MM.1S (cell line): ENCODE measurements at places on chromosomes 2 and 18.
A peak's percentile ranks its signal among the peaks of the same experiment; 100 is the strongest.

DNA sequence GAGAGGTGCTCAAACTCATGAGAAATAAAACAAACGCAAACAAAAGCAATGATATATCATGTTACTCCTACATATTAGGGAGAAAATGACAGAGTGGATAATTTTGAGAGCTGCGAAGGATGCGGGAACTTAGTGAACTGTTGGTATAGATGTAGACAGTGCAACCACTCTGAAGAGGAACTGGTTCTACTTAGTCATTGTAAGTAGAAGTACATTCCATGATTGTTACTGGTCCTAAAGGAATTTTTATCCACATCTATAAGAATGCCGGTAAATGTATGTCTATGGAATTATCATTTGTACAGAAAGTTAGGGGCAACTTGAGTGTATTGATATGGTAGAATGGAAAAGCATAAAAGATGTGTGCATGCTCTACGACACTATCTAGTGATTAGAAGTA, 1238.4 kb downstream of the LRP1B start:
- no peak for DNase-seq

- DNase-seq: no peak
These were observed 237.5 kb downstream of the TWIST2 start for GRCh38 chr2:239085201-239085992.

GRCh38 chr18:78972385-78972918, 7.2 kb upstream of the SALL3 start:
- DNase-seq: no peak

DNA sequence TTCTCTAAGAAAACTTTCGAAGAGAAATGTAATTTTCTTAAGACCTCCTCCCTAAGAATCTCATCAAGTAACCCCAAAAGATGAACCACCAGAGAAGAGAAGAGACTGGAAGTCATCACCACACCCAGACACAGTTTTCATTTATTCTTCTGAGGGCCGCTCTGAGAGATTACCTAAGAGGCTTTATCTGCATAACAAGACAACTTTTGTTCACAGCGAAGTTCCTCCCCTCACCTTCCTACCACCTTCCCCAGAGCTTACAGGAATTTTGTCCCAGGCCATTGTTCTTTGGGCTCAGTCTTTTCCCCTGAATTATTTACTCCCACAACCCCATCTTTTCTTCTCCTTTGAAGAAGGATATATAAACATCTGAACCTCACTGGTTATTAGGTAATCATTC, 92.8 kb downstream of the AKAIN1 start:
- no peak for DNase-seq

DNA sequence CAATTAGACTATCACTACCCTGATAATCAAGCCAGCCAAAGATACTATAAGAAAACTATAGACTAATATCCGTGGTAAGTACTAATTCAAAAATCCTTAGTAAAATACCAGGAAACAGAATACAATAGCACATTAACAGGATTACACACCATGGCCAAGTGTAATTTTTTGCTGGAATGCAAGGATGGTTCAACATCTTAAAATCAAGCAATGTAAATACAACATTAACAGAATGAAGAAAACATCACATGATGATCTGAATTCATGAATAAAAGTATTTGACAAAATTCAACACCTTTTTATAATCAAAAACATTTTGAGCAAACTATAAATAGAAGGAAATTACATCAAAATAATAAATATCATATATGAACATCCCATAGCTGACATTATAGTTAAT, 350.7 kb upstream of the LRRTM1 start:
- no peak for DNase-seq

- no peak for DNase-seq
These were observed 43.4 kb downstream of the RNF144A start for GRCh38 chr2:6960659-6961058.

GRCh38 chr2:24831221-24832072, 38.2 kb downstream of the CENPO start:
- no peak for DNase-seq

- DNase-seq: no peak
These were observed 37.2 kb downstream of the NLRC4 start for GRCh38 chr2:32227492-32227891.

GRCh38 chr18:67239826-67240225, 276.7 kb downstream of the DSEL start:
- no peak for DNase-seq

GRCh38 chr2:186456941-186457340, 29.1 kb upstream of the ZC3H15 start:
- DNase-seq: no peak

DNA sequence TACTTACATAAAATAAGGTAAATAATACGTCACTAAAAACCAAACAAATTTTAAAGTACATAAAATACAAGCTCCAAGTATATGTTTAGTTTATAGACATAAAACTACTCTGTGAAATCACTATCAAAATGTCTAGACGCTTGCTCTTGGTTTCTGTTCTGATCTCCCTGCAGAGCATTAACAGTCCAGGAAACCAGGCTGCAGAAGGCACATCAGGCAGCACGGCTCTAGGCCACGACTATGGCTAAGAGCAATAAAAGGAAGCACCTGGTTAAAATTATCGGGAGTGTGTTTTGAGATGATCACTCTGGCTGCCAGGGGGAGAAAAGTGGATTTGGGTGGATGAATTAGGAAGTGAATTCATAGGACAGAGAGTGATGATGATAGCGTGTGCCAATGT, 196.0 kb upstream of the SPHKAP start:
- DNase-seq: no peak

GRCh38 chr2:24863641-24864040, 56.4 kb downstream of the ADCY3 start:
- DNase-seq: no peak

- DNase-seq: no peak
These were observed 101.1 kb upstream of the RAB12 start for GRCh38 chr18:8507915-8508705.

DNA sequence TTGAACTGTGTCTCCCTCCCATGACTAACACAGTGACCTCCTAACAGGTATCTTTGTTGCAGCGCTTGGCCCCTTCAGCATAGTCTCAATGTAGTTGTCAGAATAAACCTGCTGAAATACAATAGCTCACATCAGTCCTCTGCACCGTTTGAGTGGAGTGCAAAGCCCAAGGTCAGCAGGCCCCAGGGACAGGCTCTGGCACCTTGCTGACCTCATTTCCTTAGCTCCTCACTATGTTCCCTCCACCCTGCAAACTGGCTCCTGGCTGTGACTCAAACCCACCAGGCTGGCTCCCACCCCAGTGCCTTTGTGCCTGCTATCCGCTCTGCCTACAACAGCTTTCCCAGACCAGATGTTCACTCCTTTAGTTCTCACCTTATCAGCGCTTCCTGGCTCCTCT, 146.7 kb downstream of the LRATD1 start:
- no peak for DNase-seq

- no peak for DNase-seq
These were observed 24.9 kb downstream of the MTCL1 start for GRCh38 chr18:8730080-8730827.

GRCh38 chr2:174878537-174879147, 114.4 kb upstream of the CHRNA1 start:
- DNase-seq: peak; percentile 73

- DNase-seq: no peak
These were observed 876.2 kb upstream of the POU3F3 start for GRCh38 chr2:103977668-103978067.

- no peak for DNase-seq
These were observed 2.3 kb downstream of the FOSL2 start for GRCh38 chr2:28394997-28395333.

DNA sequence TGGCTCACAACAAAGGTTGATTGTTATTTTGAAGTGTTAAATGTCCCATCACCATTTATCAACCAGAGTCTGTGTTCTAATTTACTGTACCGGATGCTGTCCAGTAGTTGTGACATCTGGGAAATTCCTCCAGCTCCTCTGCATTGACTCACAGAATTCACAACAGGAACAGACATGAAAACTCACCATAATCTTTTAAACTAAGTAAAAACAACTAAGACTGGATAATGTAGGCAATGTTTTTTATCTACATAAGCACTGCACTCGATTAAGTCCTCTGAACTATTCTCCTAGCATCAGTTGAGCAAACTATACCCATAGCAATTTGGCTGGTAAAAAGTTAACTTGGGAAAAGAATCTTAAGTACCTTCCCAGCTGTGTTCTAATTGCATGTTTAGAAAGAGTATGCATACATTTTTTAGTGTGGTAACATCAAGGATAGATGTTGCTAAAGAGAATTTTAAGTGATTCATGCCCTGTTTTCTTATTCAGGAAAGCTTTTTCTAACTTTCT, 42.9 kb upstream of the MYO1B start:
- no peak for DNase-seq

DNA sequence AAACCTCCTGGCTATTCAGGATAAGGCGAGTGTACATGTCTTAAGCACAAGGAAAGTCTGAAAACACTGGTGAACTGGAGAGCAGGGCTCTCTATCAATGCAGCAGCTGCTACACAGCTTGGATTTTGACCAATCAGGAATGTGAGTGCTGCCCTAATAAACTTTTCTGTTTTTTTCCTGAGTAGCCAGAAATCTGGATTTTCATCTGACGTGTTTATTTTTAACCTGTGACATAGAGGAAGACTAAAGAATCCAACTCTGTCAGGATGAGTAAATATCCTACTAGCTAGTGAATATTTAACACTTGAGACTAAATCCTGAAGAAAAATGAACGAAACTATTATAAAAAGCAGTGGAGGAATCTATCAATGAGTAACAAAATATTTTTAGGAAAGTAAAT, 1638.9 kb downstream of the LRP1B start:
- DNase-seq: no peak

GRCh38 chr2:61758159-61758558, 95.7 kb downstream of the FAM161A start:
- DNase-seq: no peak

DNA sequence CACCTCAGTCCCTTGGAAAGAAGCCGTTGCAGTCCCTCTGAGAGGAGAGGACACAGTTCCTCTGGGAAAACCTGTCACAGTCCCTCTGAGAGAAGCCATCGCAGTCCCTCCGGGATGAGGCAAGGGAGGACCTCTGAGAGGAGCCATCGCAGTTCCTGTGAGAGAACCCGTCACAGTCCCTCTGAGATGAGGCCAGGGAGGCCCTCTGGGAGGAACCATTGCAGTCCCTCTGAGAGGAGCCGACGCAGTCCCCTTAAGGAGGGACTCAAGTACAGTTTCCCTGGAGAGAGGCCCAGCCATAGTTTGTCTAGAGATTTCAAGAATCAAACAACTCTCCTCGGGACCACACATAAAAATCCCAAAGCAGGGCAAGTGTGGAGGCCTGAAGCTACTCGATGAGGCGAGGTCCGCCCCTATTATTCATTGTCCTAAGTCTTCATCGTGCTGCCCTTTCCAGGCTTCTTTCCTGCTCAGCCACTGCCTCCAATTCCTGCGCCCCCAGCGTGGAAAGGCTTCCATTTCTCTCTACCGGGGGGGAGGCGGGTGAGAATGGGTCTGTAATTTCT, 630 bp upstream of the ZNF512 start:
- DNase-seq: no peak

DNA sequence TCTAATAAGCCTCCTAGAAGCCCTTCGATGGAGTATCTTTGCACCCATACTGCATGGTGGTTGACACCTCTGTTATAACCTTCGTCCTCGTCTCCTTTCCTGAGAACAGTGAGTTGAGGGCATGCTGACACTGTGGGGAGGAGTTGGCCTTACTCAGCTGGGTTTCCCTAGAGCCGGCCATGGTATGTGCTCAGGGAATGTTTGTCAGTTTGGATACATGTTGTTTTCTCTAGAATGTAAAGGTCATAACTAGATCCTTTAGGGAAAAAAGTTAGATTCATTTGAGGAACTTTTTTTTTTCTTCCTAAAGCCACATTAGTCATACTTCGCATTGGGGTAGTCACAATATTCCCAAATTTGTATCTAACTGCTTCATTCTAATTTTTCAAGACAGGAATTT, 106.0 kb upstream of the FOSL2 start:
- DNase-seq: no peak

DNA sequence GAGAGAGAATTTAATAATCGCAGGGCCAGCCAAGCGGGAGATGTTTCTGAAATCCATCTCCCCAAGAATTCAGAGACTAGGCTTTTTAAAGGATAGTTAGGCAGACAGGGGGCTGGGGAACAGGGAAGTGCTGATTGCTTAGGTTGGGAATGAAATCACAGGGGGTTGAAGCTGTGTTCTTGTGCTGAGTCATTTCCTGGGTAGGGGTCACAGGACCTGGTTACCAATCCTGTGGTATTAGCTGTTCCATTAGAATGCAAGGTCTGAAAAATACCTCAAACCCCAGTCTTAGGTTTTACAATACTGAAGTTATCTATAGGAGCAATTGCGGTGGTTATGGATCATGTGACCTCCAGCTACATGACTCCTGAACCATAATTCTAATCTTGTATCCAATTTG, 4.6 kb downstream of the SP140 start:
- DNase-seq: no peak

GRCh38 chr2:104945121-104945520, 91.2 kb downstream of the POU3F3 start:
- no peak for DNase-seq

DNA sequence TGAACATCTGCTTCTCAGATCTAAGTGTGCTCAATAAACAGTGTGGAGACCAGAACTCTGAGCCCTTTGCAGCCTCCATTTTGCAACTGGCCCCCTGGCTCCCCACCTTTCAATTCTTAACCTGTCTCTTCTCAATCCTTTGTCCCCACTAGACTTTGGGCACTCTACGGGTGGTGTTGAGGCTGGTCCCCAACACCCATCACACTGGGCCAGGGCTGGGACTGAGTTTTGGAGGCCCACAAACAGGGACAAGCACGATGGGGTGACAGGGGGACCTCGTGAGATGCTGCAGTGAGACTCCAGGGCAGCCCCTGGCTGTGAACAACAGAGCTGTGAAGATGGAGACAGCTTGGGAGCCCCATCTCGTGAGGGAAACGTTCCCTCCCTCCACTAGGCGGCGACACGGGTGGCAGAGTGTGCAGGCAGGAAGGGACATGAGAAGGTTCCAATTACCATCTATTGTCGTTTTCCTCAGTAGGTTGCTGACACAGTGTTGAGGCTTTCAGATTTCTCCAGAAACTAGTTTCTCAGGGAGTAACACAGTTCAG, 1.2 kb downstream of the ANKMY1 start:
- DNase-seq: no peak

DNA sequence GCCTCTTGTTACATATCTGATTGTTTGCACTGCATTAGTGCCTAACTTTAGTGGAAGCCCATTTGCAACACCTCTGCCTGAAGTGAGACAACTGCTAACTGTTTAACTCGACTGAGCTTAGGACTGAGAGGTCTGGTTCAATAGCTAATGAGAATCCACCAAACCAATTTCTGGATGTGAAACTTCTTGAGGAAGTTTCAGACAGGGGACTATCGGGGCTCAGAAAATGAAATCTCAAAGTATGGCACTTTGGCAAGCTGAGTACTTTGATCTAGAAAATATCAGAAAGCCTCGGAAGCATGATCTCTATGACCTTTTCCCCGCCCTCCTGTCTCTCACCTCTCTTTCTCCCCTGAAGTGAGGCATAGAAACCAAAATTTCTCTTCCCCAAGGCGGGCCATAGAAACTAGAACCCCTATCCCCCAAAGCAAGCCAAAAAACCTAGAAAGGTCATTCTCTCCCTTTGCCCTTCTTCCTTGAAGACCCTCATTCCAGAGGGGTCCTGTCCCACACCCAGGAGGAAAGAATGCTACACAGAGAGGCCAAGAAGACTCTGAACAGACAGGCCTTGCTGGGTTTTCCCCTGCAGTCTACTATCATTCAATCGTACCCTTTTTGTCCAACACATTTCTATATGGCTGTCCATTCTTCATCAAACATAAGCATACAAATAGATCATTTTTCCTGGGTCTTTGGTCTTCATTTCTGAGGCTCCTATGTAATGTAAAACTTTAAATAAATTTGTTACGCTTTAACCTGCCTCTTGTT, 69.6 kb upstream of the CREB1 start:
- DNase-seq: peak; percentile 70

GRCh38 chr18:42290318-42291307, 335.6 kb downstream of the PIK3C3 start:
- DNase-seq: no peak
